ENCODE measurements at places on chromosomes 13 and 19.

GRCh38 chr13:98997738-98998641 lies 20.1 kb upstream of the DOCK9 start:
- DNase-seq: no peak

DNA sequence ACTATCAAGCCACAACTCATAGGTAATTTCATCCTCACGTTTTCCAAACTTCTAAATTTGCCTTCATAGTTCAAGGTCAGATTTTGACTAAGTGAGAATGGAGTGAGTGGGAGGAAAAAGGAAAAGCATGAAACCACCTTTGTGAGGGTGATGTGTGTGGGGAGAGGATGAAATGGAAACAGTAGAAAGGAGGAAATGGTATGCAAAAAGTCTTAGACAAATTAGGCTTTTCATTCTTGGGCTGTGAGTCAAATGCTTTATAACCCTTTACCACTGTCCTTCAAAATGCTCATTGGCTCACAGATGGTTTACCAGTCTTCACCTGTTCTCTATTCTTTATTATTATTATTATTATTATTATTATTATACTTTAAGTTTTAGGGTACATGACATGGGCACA lies 127.2 kb downstream of the RAP2A start:
- DNase-seq: no peak

DNA sequence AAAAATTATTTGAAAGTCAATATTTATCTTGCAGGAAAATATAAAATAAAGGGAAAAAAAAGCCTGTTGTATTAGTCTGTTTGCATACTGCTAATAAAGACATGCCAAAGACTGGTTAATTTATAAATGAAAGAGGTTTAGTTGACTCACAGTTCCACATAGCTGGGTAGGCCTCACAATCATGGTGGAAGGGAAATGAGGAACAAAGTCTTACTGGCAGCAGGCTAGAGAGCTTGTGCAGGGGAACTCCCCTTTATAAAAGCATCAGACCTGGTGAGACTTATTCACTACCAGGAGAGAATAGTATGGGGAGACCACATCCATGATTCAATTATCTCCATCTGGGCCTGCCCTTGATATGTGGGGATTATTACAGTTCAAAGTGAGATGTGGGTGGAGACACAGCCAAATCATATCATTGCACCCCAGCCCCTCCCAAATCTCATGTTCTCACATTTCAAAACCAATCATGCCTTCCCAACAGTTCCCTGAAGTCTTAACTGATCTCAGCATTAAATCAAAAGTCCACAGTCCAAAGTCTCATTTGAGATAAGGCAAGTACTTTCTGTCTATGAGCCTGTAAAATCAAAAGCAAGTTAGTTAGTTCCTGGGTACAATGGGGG lies 1416.5 kb upstream of the SPRY2 start:
- no peak for DNase-seq

GRCh38 chr13:112322557-112322956 lies 53.6 kb upstream of the SPACA7 start:
- no peak for DNase-seq

DNA sequence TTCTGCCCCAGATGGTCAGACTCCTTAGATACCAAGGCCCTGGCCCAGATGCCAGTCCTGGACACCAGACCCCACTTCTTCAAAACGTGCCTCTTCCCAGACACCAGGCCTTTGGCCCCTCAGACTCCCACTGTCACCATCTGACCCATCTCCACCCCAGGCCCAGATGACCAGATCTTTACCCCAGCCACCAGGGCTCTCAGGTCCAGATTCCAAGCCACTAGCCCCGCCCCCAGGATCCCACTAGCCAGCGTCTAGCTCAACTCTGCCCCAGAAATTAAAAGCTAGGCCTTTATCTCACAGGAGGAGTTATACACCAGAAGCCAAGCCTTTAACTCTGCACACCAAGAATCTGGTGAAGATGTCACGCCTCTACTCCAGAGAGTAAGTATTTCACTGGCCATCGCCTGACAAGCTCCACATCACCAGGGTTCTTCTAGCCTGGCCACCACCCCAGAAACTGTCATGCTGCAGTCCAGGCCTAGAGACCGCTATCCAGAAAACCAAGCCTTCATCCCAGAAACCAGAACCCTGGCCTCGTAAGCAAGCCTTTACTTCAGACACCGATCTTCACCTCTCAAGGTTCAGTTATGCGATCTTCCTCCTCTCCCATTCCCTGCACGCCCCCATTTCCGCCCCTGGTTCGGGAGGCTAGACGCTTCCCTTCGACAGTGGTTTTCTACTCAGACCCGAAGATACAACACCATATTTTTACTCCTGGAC lies 595 bp downstream of the XAB2 start:
- no peak for DNase-seq

DNA sequence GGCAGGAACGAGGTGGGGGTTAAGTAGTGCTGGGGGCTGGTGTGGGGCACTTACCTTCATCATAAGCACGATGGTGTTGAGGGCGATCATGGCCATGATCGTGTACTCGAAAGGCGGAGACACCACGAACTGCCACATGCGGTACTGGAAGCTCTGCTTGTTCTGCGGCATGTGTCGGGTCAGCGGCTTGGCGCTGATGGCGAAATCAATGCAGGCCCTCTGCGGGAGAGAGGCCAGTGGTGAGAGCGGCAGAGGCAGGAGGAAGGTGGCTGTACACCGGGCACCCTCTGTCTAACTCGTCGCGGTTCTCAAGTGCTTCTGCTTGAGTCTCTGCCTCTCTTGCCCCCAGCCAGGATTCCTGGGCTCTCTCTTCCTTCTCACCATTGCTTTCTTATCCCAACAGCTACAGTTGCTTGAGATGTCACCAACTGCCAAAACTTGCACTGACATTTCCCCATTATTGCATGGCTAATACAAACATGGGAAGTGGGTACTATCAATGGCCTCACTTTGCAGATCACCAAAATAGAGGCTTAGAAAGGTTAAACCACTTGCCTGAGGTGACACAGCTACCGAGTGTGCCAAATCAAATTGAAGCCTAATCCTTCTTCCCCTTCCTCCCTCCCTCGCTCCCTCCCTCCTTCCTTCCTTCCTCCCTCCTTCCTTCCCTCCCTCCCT lies 105.0 kb downstream of the IER2 start:
- no peak for DNase-seq
